ENCODE measurements at places on chromosomes 16 and 17. TPM values are rescaled to one million over a fixed set of nuclear protein-coding genes. Genes with fewer than 3 reads are reported as not detected.

Gene SUPT6H
- 24.4 TPM for total RNA-seq

Gene PRSS8
- not detected for total RNA-seq

Gene ITGB3
- not detected for total RNA-seq

Gene MRPS34
- total RNA-seq: 276 TPM

Gene CTRL
- total RNA-seq: 0.18 TPM

Gene POLR3K
- total RNA-seq: 36.9 TPM

Gene SLC52A1
- not detected for total RNA-seq

Gene TNFRSF12A
- total RNA-seq: 128 TPM

Gene CCL7
- total RNA-seq: not detected

Gene PRSS33
- total RNA-seq: 0.07 TPM

Gene PIMREG
- 66.5 TPM for total RNA-seq

Gene OR1E1
- total RNA-seq: not detected

Gene PABPN1L
- not detected for total RNA-seq

Gene SMCR8
- total RNA-seq: 17.4 TPM

Gene WNT3
- not detected for total RNA-seq

Measured in G401 (cell line).